PC-3 (cell line): ENCODE measurements at places on chromosomes 11 and 22. TPM values are rescaled to one million over a fixed set of nuclear protein-coding genes. Genes with fewer than 3 reads are reported as not detected.

DNA sequence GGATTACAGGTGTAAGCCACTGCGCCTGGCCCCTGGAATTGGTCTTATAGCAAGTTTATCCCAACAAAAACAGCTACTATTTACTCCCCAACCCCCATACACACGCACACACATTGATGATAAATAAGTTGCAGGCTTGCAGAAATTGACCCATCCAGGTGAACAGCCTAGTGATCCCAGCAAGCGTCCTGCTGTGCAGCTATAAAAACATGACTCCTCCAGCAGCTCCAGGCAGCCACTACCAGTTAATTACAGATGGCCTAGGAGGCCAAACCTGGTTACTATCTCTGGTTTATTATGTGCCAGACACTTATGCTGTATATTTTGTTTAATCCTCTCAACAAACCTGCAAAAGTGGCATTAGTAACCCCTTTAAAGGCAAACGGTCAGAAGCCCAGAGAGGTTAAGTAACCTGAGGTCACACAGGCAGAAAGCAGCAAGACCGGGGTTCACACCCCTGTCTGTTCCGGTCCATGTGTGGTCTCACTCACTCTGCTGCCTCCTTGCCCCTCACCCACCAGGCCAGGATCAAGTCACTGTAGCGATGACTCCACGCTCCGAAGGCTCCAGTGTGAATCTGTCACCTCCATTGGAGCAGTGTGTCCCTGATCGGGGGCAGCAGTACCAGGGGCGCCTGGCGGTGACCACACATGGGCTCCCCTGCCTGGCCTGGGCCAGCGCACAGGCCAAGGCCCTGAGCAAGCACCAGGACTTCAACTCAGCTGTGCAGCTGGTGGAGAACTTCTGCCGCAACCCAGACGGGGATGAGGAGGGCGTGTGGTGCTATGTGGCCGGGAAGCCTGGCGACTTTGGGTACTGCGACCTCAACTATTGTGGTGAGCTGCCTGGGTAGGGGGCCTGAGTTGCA lies 6.6 kb downstream of the F2 start:
- no peaks in the 10 kb centered on the region for H3K36me3 ChIP-seq
- no peak overlapping the region for H3K27ac ChIP-seq
- no peak for DNase-seq
- H3K27me3 ChIP-seq = no peaks in the 10 kb centered on the region
- no peak overlapping the region for H3K4me3 ChIP-seq
- no peaks in the 10 kb centered on the region for H3K4me1 ChIP-seq

GRCh38 chr11:12274558-12275197 lies 102.7 kb upstream of the PARVA start:
- H3K27me3 ChIP-seq = no peaks in the 10 kb centered on the region
- peaks cover 16% of the 10 kb centered on the region for H3K4me1 ChIP-seq
- H3K36me3 ChIP-seq = no peaks in the 10 kb centered on the region

- no peak for DNase-seq
- H3K27ac ChIP-seq = no peak overlapping the region
- no peaks in the 10 kb centered on the region for H3K4me1 ChIP-seq
- H3K36me3 ChIP-seq = no peaks in the 10 kb centered on the region
- no peak overlapping the region for H3K4me3 ChIP-seq
These were observed 4.3 kb upstream of the CRTAM start for GRCh38 chr11:122833846-122834464.

GRCh38 chr11:64379160-64379559 lies 20.2 kb downstream of the RPS6KA4 start:
- H3K4me1 ChIP-seq = peaks cover 5% of the 10 kb centered on the region; the same call in 1 of the 2 replicates
- no peaks in the 10 kb centered on the region for H3K27me3 ChIP-seq
- H3K4me3 ChIP-seq = no peak overlapping the region
- DNase-seq = no peak
- H3K27ac ChIP-seq = no peak overlapping the region

DNA sequence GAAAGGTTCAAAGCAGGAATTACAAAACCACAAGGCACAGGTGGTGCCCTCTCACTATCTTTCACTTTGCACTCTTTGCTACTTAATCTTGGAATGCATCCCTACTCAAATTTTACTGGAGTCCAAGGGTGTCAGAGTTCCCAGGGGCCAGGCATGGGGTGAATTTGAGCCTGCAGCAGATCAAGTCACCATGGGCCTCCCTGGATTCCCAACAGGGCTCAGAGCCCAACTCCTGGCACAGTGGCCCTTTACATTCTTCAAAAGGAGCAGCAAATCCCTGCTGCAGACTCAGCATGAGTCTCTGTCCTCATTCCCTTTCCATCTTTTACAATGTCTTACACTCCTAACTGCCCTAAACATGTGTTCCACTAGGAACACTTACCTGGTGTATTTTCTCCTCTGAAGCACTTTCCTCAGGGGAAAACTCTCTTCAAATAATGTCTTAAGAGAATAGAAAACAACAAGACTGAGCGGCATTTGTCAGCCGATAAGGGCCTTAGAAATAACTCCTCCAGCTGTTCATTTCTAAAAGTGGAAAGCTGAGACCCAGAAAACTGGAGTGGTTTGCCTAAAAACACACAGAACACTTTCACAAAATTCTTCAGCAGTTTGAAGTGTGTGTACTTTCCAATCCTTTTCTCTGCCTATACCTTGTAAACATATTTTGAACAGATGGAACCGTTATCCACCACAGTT lies 596.0 kb downstream of the INSC start:
- H3K4me3 ChIP-seq = no peak overlapping the region
- H3K27ac ChIP-seq = no peak overlapping the region
- no peak for DNase-seq
- H3K27me3 ChIP-seq = no peaks in the 10 kb centered on the region

- H3K36me3 ChIP-seq = no peaks in the 10 kb centered on the region
- no peak for DNase-seq
- no peak overlapping the region for H3K4me3 ChIP-seq
- no peak overlapping the region for H3K27ac ChIP-seq
These were observed 25.2 kb upstream of the NECTIN1 start for GRCh38 chr11:119754199-119754598.

DNA sequence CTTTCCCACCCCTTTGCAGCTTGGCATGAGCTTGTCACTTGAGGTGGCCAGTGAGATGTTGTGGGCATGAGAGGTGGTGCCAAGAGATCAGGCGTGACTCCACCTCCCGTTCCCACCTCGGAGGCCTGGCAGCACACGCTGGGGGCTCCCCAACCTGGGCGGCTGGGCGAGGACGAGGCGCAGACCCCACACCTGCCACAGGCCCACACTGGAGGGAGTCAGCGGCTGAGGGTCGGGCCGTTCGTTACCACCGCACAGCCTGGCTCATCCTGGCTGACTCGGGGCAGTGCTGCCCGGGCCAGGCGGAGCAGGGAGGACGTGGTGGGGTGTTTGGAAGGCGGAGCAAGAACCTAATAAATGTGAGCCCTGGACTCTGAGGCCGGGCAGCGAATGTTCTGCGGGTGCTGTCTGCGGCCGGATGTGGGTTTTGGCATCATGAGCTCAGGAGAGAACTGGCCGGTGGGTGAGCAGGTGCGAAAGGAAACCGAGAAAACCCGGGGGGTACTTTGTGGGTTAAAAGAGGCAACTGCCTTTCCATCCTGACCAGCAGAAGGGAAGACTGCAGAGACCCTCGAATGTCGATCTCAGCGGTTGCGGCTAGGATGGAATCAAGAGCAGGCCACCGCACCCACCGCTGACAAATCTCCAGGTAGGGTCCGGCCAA lies 10.2 kb upstream of the IFITM3 start:
- H3K4me3 ChIP-seq = no peak overlapping the region
- DNase-seq = no peak
- H3K27ac ChIP-seq = no peak overlapping the region
- no peaks in the 10 kb centered on the region for H3K4me1 ChIP-seq
- no peaks in the 10 kb centered on the region for H3K36me3 ChIP-seq

GRCh38 chr11:16632295-16633200 lies 105.9 kb upstream of the C11orf58 start:
- peak overlapping the region; percentile 52; the same call in 1 of the 2 replicates for H3K4me3 ChIP-seq
- peak; percentile 66 for DNase-seq
- no peaks in the 10 kb centered on the region for H3K27me3 ChIP-seq
- no peaks in the 10 kb centered on the region for H3K36me3 ChIP-seq
- H3K4me1 ChIP-seq = no peaks in the 10 kb centered on the region
- no peak overlapping the region for H3K27ac ChIP-seq

GRCh38 chr11:67648140-67648795 lies 2.3 kb downstream of the ACY3 start:
- no peak overlapping the region for H3K4me3 ChIP-seq
- no peaks in the 10 kb centered on the region for H3K27me3 ChIP-seq
- no peak for DNase-seq
- no peak overlapping the region for H3K27ac ChIP-seq
- no peaks in the 10 kb centered on the region for H3K36me3 ChIP-seq

DNA sequence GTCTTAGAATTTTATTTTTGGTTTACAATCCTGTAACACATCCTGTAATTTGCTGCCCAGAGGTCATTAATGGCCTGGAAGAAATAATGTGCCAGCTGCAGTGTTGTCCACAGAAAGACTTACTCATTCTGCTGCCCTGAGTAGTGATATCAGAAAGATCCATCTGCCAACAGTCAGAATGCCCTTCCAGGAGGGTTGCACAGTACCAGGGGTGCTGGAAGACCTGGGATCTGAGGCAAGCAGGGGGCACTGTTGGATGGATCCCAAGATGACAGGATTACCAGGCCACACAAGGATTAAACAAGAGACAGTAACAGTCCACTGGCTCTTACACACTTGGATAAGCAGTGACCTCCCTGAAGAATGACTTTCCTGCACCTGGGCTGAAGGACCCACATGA lies 93.8 kb upstream of the TOP3B start:
- no peaks in the 10 kb centered on the region for H3K36me3 ChIP-seq
- DNase-seq = no peak
- peaks cover 14% of the 10 kb centered on the region for H3K4me1 ChIP-seq
- H3K27me3 ChIP-seq = no peaks in the 10 kb centered on the region

DNA sequence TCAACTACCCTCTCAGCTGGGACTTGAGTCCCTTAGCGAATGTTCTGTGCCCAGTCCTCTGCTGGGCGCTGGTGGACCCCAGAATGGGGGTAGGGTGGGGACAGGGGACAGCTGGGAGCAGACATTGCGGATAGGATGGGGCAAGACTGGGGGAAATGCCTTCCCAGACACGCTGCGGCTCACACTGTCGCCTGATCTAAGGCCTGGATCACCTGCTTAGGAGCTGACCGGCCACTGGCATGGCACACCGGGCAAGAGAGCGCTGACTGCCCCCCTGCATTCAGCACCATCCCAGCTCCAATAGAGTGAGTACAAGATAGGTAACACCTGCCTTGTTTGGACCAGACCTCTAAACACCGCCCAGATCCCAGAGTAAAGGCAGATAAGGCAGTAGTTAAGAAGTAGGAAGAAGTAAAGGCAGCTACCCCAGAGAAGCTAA lies 1.4 kb downstream of the ARVCF start:
- H3K36me3 ChIP-seq = no peaks in the 10 kb centered on the region
- DNase-seq = no peak
- H3K4me3 ChIP-seq = peak overlapping the region; percentile 61; the same call in 1 of the 2 replicates
- H3K4me1 ChIP-seq = 0 out of 2 replicates have a peak, but pooled peaks cover under 1% of the 10 kb centered on the region

GRCh38 chr22:45469281-45470073 lies 33.2 kb upstream of the FBLN1 start:
- DNase-seq = peak; percentile 48
- no peaks in the 10 kb centered on the region for H3K36me3 ChIP-seq
- no peaks in the 10 kb centered on the region for H3K27me3 ChIP-seq
- H3K27ac ChIP-seq = peak overlapping the region; percentile 44
- H3K4me3 ChIP-seq = peak overlapping the region; percentile 58

DNA sequence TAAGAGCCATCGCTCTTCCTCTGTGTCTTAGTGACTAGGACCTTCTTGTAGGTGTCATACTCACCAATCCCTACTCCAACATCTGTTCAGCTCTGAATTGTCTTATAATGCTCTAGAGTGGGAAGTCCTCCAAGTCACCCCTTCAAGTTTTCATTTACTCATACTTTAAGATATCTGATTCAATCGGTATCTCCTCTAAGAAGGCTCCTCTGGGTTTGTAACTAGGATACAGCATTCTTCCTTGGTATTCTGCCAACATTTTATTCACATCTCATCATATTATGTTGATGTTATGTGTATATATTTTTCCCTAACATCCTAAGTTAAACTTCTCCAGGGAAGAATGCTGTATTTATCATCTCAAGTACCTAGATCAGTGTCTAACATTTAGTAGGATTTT lies 662.1 kb downstream of the NTM start:
- no peaks in the 10 kb centered on the region for H3K27me3 ChIP-seq
- H3K4me3 ChIP-seq = no peak overlapping the region
- H3K36me3 ChIP-seq = no peaks in the 10 kb centered on the region
- H3K27ac ChIP-seq = no peak overlapping the region

- DNase-seq = no peak
These were observed 197.8 kb downstream of the ETS1 start for GRCh38 chr11:128389461-128389976.

GRCh38 chr11:127149410-127149809 lies 148.8 kb upstream of the KIRREL3 start:
- no peaks in the 10 kb centered on the region for H3K4me1 ChIP-seq
- no peak for DNase-seq
- H3K4me3 ChIP-seq = no peak overlapping the region
- H3K27me3 ChIP-seq = no peaks in the 10 kb centered on the region

DNA sequence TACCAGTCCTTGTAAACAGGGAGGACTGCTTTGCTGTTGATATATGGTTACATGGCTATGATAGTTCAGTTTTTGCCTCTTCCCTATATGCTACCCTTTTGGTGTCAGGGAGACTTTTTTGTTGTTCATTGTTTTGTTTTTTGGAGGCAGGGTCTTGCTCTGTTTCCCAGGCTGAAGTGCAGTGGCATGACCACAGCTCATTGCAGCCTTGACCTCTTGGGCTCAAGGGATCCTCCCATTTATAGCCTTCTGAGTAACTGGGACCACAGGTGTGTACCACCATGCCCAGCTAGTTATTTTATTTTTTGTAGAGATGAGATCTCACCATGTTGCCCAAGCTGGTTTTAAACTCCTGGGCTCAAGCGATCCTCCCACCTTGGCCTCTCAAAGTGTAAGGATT lies 38.6 kb upstream of the SPTBN2 start:
- no peak overlapping the region for H3K4me3 ChIP-seq
- DNase-seq = no peak
- no peaks in the 10 kb centered on the region for H3K4me1 ChIP-seq
- no peaks in the 10 kb centered on the region for H3K27me3 ChIP-seq
- H3K36me3 ChIP-seq = no peaks in the 10 kb centered on the region
- no peak overlapping the region for H3K27ac ChIP-seq

GRCh38 chr22:33163815-33164214 lies 105.6 kb upstream of the SYN3 start:
- H3K27ac ChIP-seq = no peak overlapping the region
- H3K27me3 ChIP-seq = no peaks in the 10 kb centered on the region
- no peaks in the 10 kb centered on the region for H3K36me3 ChIP-seq
- no peak for DNase-seq
- no peak overlapping the region for H3K4me3 ChIP-seq

- H3K27ac ChIP-seq = no peak overlapping the region
- DNase-seq = no peak
- no peaks in the 10 kb centered on the region for H3K36me3 ChIP-seq
- H3K4me1 ChIP-seq = peaks cover 10% of the 10 kb centered on the region
- H3K27me3 ChIP-seq = no peaks in the 10 kb centered on the region
These were observed 165.0 kb downstream of the ADAMTS15 start for GRCh38 chr11:130613396-130613795.

- H3K4me3 ChIP-seq = no peak overlapping the region
- no peaks in the 10 kb centered on the region for H3K36me3 ChIP-seq
- no peak for DNase-seq
These were observed 608.1 kb upstream of the CADM1 start for GRCh38 chr11:116112087-116112935.

DNAJC4 gene
- total RNA-seq = 20.4 and 25.4 TPM in 2 replicates

LRRN4CL gene
- 0.51 and 0.86 TPM in 2 replicates for total RNA-seq

VPREB1 gene
- total RNA-seq = not detected in 2 replicates

PATE2 gene
- not detected in 2 replicates for total RNA-seq

PHOX2A gene
- not detected in 2 replicates for total RNA-seq

B4GALNT4 gene
- total RNA-seq = 52.9 and 87.9 TPM in 2 replicates

SHISAL1 gene
- 1.1 and 2.2 TPM in 2 replicates for total RNA-seq

APOL4 gene
- 0.04 TPM in 1 of 2 replicates, not detected in the other for total RNA-seq

CALCB gene
- not detected in 2 replicates for total RNA-seq

OR52H1 gene
- total RNA-seq = not detected in 2 replicates

DTX4 gene
- total RNA-seq = 4.0 and 4.9 TPM in 2 replicates

ZC3H12C gene
- total RNA-seq = 25.2 and 30.7 TPM in 2 replicates
